SHP77 treated with DMSO at 0.1 percent for 48 hours (cell line): ENCODE measurements at places on chromosomes 1 and 21.

GRCh38 chr1:107590900-107591622 lies 373.9 kb downstream of the VAV3 start:
- no peak for DNase-seq

GRCh38 chr1:9413877-9414213 lies 121.2 kb downstream of the SPSB1 start:
- no peak for DNase-seq

- DNase-seq, result no peak
Observed at GRCh38 chr21:33350676-33351075, 25.9 kb downstream of the IFNAR1 start.

DNA sequence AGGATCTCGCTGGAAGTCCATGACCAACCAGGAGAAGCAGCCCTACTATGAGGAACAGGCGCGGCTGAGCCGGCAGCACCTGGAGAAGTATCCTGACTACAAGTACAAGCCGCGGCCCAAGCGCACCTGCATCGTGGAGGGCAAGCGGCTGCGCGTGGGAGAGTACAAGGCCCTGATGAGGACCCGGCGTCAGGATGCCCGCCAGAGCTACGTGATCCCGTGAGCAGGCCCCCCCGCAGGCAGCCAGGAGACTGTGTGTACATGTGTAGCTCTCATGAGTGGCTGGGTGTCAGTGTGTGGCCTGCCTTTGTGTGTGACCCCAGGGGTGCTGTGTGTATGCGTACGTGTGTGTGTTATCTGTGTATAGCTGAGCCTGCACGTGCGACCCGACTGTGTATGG lies 27.2 kb downstream of the ETNK2 start:
- DNase-seq, result no peak

DNA sequence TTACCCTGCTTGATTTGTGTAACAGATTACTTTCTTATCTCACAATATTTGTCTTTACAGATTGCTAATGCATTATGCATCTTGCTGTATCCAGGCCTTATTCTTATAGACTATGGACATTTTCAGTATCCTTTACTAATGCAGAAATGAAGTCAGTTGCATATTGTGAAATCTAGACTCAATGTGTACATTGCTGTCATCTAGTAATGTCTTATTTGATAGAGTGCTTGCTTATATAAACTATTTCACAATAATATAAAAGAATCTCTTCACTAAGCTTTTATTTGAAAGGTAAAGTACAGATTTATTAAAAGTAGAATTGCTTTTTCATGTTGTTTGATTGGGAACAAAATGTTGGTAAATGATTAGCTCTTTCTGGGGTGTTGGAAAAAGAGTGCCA lies 39.6 kb downstream of the ALG6 start:
- no peak for DNase-seq
